ENCODE measurements at places on chromosomes 16 and 17.

GRCh38 chr17:74964988-74965622 lies 7.5 kb downstream of the HID1 start:
- DNase-seq, result no peak

DNA sequence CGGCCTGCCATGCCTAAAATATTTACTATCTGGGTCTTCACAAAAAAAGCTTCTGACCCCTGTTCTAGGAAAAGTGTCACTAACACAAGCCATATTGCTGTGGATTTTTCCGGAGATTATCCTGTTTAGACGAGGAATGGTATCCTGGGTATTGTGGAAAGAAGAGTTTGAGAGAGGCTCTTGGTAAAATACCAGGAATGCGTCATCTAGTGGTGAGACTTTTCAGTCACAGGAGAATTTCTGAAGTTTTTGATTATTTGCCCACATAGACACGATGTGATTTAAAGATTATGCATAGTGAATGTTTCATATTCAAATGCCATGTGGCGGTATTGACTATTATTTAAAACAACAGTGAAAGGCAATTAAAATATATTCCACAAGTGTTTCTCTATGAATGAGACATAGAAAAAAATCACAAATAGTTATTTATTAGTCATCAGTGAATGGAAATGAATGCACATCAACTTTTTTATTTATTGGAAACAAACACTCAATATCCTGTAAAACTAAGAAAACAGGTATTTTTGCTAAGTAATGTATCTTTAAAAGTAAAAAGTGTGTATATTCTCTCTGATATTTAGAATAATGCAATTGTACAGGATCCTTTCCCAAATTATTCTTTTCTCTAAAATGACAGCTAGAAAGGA lies 7.8 kb downstream of the KRT28 start:
- no peak for DNase-seq

DNA sequence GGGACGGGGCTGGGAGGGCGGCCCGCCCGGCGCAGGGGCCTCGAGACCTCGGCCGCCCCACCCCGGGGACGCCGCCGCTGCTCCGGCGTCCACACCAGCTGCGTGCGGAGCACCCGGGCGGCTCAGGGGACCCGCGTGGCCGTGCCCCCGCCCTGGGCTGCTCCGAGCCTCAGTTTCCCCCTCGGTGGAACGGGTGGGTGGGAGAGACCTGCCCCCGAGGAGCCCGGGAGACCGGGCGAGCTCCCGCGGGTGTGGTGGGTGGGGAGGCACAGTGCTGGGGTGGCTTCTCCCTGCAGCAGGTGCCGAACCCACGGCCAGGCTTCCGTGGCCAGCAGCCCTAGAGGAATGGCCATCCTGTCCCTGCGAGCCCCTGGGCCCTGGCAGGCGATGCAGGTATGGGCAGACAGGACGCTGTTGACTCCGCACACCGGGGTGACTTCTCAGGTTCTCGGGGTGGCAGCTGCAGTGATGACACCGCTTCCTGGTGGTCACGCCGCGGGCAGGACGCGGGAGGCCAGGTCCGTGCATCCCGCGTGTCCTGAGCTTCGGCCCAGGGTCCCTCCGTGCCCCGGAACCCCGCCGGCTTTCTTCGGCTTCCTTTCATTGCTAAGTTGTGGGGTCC lies 677 bp downstream of the DEF8 start:
- DNase-seq, result no peak

GRCh38 chr17:55533608-55534007 lies 22.4 kb upstream of the SMIM36 start:
- DNase-seq, result no peak

- no peak for DNase-seq
These were observed 2.6 kb downstream of the ZC3H7A start for GRCh38 chr16:11794447-11794846.

- DNase-seq, result no peak
These were observed 4.1 kb downstream of the SLFN12 start for GRCh38 chr17:35428229-35428628.

- no peak for DNase-seq
These were observed 15.0 kb upstream of the PITPNA start for GRCh38 chr17:1577583-1578013.

DNA sequence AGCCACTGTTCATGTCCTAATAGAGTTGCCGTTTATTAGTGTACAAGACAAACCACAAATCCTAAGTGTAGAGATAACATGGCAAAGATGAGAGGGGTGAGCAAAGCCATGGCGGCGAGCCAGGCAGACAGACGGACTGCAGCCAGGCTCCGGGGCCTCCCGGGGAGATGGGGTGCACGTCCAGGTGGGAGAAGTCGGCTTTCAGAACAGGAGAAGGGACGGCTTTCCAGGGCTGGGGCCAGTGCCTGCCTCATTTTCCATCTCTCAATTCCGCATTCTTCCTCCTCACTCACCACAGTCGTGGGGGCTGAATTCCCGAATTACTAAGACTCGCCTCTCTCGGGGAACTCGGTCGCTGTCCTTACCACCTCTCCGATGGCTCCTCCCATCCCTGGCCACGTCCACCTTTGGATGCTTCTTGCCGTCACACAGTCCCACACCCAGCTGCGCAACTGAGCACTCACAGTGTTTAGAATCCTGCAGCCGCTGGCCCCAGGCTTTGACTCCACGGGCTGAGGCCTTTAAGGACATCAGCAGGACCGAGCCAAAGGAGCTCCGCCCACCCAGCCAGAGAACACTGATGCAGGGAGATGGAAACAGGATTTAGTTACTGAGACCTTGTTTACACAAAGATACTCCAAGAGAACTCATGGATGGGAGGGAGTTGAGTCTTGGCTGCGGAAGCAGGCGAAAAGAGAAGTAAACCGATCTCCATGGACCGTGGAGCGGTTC lies 59.7 kb downstream of the RNF112 start:
- DNase-seq, result no peak

DNA sequence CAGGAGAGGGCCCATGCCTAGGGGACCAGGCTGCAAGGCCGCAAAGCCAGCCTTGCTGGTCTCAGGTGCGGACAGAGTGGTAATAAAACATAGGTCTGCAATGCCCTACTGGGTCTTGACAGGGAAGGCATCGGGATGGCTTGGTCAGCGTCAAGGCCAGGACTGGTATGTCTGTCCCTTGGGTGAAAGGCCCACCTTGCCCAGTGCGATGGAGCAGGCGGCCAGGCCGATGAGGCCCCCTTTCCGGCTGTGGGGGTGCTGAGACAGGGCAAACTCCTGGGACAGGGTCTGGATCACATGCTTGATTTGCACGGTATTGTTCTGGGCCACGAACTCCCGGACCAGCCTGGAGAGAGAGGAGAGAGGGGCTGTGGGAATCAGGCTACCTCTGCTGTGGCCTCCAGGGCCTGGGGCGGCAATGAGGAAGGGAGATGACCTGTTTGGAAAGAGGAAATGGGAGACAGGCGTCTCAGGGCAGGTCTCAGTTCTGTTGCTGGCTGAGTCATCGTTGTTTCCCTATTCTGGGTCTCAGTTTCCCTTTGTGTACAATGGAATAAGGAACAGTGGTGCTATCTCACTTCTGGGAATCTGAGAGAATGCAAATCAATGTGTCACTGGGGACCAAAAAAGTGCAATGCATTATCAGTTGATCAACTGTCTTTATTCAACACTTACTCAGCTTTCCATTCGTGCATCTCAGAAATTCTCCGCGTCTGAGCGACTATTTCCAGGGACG lies 14.8 kb downstream of the VAC14 start:
- DNase-seq, result no peak

DNA sequence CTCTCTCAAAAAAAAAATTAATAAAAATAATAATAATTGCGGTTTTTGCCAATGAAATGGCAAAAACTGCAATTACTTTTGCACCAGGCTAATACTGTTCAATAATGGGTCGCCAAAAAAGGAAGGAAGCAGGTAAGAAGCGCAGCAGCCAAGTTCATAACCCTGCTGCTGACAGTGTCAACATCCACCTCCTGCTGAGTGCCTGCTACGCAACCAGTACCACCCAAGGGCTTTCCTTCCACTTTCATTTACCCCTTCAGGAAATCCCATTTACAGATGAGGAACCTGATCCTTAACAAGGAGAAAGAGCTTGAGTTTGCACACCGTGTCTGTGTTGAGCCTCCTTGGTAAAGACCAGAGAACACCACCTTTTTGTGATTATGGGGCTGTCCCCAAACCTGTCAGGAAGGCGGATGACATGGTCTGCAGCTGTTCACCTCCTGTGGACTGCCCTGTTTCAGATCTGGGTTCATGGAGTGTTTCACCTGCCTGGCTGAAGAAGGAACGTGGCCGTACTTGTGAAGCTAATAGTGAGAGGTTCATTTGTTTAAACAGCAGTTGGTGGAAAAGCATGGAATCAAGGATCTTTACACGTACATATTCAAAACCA lies 378.0 kb downstream of the SLC39A11 start:
- no peak for DNase-seq

- DNase-seq, result no peak
These were observed 57.3 kb downstream of the AXIN2 start for GRCh38 chr17:65504141-65504540.

GRCh38 chr16:52293204-52293603 lies 253.7 kb downstream of the TOX3 start:
- DNase-seq, result no peak

DNA sequence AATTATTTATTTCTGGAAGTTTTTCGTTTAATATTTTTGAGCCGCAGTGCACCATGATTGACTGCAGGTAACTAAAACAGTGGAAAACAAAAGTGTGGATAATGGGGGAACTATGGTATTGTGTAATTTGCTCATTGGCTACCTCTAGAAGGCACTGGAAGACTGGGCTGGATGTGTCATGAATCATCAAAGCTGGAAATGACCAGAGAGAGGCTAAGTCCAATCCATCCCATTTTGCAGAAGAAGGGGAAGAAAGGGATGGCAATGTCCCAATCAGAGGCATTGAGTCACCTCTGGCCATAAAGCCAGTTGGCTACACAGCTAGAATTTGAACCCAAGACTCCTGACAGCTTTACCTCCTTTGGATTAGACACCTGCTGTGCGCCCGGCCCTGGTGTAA lies 29.3 kb downstream of the GLP2R start:
- no peak for DNase-seq

DNA sequence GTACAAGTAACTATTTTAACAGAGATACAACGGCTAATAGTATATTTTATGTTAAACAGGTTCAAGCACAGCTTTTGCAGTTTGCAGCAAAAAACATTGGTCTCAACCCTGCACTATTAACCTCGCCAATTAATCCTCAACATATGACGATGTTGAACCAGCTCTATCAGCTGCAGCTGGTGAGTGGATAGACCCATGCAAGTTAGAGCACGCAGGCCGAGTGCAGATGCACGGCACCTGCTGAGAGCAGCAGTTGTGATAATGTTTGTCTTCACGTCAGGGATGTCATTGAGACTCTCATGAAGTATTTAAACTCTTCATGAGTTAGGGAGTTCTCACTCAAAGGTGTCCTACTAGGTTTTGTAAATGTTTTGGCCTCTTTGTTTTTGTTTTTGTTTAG lies 45.6 kb downstream of the TMC6 start:
- no peak for DNase-seq

DNA sequence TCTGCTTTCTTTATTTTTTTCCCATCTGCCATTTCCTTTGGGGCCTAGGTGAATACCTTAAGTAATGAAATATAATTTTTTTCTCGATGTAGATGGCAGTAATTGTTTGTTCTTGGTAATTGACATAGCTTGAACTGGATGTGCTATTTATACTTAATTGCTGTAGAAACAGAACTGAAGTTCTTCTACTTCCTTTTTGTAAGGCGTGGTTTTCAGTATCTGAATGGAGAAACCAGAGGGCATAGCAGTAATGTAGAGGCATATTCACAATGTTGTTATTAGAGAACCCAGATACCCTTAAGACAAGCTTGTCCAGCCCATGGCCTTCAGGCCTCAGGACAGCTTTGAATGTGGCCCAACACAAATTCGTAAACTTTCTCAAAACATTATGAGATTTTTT lies 16.4 kb downstream of the ATP6V0A1 start:
- DNase-seq, result no peak

DNA sequence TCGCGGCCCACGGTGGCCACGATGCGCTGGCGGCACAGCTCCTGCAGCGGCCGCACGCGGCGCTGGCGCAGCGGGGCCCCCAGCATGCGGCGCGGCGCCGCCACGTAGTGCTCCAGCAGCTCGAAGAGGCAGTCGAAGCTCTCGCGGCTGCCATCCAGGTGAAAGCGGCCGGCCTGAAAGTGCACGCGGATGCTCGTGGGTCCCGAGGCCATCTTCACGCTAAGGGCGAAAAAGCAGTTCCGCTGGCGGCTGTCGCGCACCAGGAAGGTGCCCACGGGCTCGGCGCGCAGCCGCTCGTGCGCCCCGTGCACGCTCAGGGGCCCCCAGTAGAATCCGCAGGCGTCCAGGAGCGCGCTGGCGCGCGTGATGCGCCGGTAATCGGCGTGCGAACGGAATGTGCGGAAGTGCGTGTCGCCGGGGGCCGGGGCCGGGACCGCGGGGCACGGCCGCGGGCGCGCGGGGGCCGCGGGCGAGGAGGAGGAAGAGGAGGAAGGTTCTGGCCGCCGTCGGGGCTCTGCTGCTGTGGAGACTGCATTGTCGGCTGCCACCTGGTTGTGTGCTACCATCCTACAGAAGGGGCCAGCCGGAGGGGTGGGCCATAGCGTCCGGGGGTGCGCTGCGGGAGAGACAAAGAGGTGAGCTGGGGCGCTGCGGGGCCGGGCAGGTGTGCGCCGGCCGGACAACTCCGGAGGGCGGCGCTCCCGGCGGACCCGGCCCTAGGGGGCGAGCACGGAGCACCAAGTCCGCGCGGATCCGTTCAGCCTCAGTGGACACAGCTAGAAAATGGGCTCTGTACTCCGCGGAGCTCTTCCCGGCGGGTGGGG lies 879 bp downstream of the SOCS1 start:
- peak; percentile 58 for DNase-seq

DNA sequence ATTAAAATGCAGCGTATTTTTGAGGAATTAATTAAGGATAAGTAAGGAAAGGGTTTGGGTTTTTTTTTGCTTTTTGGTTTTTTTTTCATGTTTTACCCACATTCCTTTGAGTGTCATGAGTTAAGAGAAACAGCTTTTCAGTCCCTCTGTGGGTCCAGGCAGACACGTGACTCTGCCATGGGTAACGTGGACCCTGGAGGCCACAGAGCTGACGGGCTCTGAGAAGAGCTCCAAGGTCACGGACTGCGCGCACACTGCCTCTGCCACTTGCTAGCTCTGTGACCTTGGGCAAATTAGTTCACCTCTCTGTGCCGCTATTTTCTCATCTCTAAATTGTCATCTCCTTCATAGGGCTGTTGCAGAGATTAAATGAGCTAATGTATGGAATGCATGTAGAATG lies 588.2 kb upstream of the CDH11 start:
- DNase-seq, result no peak
